ENCODE measurements at places on chromosomes 2 and 18.

- no peak for DNase-seq
These were observed 420.9 kb upstream of the POU3F3 start for GRCh38 chr2:104432991-104433390.

- no peak for DNase-seq
These were observed 24.9 kb upstream of the C1GALT1C1L start for GRCh38 chr2:43701111-43701510.

- no peak for DNase-seq
These were observed 93.5 kb downstream of the TNS1 start for GRCh38 chr2:217909156-217909820.

- no peak for DNase-seq
These were observed 1.9 kb upstream of the UGT1A1 start for GRCh38 chr2:233758141-233758540.

- DNase-seq = no peak
These were observed 12.2 kb downstream of the DNAJB2 start for GRCh38 chr2:219291394-219291793.

GRCh38 chr18:55452123-55452611 lies 135.8 kb downstream of the TCF4 start:
- DNase-seq = no peak
